ENCODE measurements at places on chromosomes 3 and 15.

DNA sequence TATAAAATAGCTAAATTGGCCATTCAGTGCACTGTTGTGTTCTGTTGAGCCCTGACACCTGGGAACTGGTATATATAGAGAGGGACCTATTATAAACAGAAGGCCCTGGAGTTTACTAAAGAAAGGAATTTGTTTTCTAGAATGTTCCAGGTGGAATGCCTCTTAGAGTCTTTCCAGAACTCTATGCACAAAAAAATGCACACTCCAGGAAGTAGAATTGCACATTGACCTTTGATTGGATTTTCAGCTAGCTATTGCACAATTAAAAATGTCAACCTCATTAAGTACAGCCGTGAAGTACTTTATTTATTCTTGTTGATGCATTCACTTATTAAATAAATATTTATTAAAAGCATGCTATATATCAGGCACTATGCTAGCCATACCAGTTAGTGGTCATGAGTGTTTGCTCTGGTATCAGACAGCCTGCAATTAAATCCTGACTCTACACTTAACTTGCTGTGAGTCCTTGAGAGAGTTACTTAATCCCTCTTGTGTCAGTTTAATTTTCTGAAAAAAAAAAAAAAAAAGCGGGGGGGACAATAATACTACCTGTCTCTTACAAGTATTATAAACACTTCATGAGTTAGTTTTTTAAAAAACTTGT, 40.8 kb downstream of the NDUFB4 start:
- no peak for DNase-seq

DNA sequence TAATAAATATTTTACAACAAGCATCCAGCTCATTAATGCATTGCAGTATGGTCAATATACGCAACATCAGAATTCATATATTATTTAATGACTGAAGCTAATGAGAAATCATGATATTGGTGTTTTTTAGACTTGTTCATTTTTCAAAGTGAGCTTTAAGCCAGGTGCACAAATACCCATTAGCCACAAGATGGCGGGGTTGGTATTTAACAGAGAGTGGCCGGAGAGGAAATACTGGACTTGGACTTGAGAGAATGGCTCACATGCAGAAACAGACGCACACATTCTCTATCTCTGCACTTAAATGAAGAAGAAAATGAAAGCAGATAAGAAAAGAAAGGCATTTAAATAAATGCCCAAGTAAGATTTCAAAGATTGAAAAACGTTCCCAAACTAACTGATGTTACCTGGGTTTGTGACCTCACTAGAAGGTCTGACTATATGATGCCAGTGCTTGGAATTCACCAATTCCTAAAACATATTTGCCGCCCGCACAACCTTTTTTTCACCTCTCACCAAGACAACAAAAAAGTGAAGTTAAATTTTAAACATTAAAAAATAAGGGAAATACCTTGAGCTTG, 21.2 kb upstream of the CRBN start:
- peak; percentile 60 for DNase-seq

- DNase-seq = no peak
These were observed 32.1 kb downstream of the PPARG start for GRCh38 chr3:12321015-12321414.

- DNase-seq = no peak
These were observed 38.5 kb downstream of the EPHB1 start for GRCh38 chr3:134833453-134834163.

- no peak for DNase-seq
These were observed 505.6 kb upstream of the THBS1 start for GRCh38 chr15:39075311-39075710.

- no peak for DNase-seq
These were observed 68.1 kb upstream of the ATP2C1 start for GRCh38 chr3:130825762-130826299.

GRCh38 chr15:73818308-73818985, 54.9 kb upstream of the TBC1D21 start:
- DNase-seq = no peak

DNA sequence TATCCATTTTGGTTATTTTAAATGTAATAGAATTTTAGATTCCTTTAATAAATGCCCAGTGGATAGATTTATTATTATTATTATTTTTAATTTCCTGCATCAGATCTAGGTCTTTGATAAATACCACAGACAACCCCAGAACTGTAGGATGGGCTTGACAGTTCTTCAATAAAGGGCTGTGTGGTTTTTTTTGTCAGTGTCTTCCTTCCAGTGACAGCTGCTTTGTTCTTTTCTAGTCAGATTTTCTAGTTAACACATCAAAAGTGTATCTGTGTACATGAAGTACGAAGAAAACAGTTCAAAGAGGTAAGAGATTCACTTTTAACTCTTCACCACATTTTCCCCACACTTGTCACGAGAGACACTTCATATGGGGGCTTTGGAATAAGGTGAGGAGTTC, 120.3 kb downstream of the SAMMSON start:
- no peak for DNase-seq

GRCh38 chr3:101725194-101725889, 928 bp downstream of the CEP97 start:
- DNase-seq = peak; percentile 31

DNA sequence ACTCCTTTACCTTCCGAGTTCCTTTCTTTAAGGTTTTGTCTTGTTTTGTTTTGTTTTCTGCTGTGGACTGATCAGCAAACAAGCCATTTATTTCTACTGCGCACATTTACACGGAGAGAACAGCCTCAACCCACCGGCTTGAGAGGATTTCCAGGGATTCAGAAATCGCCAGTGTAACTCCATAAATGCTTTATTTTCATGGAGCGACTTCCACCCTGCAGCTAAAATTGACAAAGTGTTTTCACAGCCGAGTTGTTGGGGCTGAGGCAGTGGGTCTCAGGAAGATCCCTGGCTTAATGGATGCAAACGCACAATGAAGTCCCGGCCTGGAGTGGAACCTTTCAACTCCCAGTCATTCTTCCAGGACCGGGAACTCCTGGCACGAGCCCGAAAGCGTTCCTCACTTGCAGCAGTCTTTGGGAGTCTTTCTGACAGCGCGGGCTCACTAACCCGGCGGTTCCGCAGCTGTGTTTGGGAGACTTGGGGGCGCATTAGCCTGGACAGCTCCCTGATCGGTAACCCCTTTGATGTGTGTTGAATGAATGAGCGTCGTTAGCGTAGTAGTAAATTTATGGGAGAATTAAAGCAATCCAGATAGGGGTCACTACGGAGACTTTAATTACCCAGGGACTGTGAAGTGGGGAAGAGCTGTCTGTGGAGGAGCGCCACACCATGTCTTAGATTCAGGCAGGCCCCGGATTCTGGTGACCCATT, 785 bp upstream of the MYRIP start:
- DNase-seq = peak; percentile 0

- no peak for DNase-seq
These were observed 41.8 kb downstream of the CEP63 start for GRCh38 chr3:134527538-134528186.
